ENCODE measurements at places on chromosomes 5 and 9.

- no peak for DNase-seq
Observed at GRCh38 chr5:179606910-179607159, 16.6 kb downstream of the HNRNPH1 start.

DNA sequence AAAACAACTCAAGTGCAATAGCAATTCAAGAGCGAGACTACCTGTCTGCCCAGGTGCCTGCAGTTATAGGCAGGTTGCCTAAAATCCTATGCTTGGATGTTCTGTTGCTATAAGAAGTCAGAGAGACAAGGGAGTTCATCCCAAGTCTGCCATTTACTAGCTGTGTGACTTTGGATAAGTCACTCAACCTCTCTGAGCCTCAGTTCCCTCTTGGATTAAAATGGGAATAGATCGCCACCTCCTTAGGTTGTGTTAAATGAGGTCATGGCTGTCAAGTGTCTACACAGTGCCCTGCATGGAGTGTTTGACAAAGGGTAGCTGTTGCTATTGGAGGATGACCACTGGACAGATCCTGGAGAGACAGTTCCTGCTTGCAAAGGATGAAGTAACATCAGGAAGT is 1.3 kb upstream of the ZBTB34 start:
- no peak for DNase-seq

DNA sequence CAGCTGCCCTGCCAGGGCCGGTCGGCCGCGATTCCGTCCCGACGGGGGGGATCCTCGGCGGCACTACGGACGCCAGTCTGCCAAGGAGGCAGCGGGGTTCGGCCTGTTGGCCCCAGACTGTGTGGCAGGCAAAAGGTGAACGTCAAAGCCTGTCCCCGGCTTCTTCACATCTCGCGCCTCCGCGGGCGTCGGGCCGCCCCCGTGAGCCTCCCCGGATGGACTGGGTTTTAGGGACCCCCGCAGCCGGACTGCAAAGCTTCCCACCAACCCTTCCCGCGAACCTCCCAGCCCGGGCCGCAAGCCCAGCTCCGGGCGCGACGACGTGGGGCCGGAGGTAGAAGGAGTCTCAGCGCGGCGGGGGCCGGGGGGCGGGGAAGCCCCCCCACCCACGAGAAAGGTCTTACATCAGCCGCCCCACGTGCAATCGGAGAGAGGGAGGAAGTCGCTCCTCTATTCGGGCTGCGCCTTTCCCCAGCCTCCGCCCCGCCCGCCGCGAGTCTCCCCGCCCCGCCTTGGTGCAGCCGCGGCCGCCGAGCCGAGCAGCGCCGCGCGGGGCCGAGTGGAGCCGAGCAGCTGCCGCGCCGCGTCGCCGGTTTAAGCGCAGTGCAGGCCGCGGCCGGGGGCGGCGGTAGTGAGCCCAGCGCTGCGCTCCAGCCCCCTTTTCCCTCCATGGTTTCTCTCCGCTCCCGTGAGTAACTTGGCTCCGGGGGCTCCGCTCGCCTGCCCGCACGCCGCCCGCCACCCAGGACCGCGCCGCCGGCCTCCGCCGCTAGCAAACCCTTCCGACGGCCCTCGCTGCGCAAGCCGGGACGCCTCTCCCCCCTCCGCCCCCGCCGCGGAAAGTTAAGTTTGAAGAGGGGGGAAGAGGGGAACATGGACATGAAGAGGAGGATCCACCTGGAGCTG is at the start of gene ANP32B:
TSS of gene ANP32B (plus strand) at position 659 of the 906 bp plus-strand sequence. CDS start at position 874, 215 bp downstream.
- DNase-seq, result peak; percentile 79

- no peak for DNase-seq
Observed at GRCh38 chr5:73319036-73319435, 129.5 kb downstream of the FOXD1 start.

DNA sequence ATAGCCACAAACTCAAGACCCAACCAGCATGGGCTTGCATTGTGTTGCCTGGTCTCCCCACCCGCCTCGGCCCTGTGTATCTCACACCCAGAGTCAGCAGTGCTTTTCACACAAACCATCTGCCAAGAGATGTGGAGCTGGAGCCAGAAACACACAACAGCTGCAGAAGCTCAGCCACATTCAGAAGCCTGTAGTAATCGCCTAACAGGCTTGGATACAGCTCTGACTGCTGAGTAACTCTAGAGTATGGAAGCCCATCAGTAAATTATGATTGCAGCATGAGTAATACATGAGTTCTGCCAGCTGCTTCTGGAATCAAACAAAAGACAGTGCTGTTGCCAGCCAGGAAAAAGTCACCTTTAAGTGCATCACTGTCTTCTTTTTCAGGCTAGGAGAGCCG is 16.0 kb downstream of the TEK start:
- DNase-seq, result peak; percentile 89

- DNase-seq, result no peak
Observed at GRCh38 chr5:179315356-179315890, 29.8 kb downstream of the ADAMTS2 start.

- no peak for DNase-seq
Observed at GRCh38 chr9:93265301-93265971, 81.5 kb downstream of the WNK2 start.

GRCh38 chr5:53543401-53543800 is 17.0 kb upstream of the NDUFS4 start:
- peak; percentile 44 for DNase-seq

DNA sequence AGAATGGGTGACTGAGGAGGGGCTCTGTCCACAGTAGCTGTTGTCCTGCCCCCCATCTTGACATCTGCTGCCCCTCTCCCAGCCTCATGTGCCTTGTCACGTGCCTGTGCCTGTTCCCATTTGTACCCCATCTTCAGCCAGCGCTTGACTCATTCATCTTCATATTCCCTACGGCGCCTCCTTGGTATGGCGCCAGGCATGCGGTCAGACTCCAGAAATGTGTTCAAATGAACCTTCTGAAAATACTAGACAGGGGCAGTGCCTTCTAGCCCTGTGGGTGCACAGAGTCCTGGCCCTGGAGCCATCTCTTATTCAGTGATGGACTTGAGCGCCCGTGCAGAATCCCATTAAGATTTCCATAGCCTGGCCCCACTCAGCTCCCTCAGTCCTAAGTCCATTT is 46.2 kb downstream of the CFAP77 start:
- DNase-seq, result no peak

- DNase-seq, result no peak
Observed at GRCh38 chr9:15725953-15726352, 173.1 kb downstream of the CCDC171 start.

DNA sequence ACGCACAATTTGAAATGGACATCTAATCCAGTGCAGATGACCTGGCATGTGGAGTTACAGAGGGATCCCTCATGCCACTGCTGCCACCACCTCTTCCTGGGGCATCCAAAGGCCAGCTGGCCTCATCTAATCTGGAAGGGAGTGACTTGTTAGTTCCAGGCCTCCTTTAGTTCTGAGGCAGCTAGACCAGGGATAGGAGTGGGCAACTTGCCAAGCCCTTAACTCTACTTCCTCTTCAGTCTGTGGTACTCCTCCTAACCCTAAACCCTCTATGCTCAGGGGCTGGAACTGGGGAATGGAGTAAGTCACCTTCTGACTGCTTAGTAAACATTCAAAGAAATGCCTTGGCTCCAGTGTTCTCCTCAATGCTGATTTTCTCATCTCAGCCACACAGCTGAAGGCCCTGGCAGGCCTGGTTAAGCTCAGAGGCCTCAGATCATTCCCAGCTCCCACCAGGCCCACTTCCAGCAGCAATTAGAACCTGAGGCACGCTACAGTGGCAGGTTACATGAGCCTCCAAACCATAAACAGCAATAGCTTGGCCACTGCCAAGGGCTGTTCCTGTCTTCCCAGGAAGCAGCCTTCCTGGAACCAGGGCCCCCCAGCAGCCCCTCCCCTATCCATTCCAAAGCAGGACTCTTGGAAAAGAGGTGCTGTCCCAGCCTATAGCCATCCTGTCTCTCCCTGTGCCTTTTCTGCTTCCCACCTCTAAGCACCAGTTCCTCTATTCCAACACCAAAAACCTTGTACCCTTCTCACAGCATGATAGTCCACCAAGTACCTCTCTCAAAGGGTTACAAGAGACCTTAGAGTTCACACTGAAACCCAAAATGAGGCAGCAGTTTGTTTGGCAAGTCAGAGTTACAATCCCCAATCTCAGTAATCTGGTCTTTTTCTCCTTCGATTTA is 2.0 kb downstream of the EIF4EBP3 start:
- peak; percentile 11 for DNase-seq

- DNase-seq, result no peak
Observed at GRCh38 chr5:108061941-108062340, 320.0 kb downstream of the FBXL17 start.

- DNase-seq, result no peak
Observed at GRCh38 chr5:180541710-180542109, 47.5 kb downstream of the CNOT6 start.

GRCh38 chr5:116097301-116097700 is 12.5 kb downstream of the COMMD10 start:
- DNase-seq, result peak; percentile 22

DNA sequence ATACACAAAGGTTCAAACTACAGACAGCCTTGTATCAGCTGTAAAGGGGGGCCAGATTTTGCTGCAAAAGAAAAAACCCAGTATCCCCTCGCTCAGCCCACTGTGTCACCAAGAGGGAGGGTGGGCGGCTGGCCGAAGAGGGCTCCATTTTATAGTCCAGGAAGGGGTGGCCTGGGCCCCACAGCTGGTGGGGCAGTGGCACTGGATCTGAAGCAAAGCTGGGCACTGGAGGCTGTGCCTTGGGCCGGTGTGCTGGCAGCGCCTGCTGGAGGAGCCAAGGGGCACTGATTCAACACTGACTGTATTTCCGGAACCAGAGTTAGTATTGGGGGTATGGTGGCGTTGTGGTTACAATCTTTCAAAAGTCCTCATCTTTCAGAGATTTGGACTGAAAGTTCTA is 9.1 kb downstream of the BRD3 start:
- DNase-seq, result no peak

- DNase-seq, result no peak
Observed at GRCh38 chr9:124197177-124198095, 60.3 kb upstream of the NEK6 start.

Data from brain microvascular endothelial cell (primary cell).